ENCODE measurements at places on chromosomes 1 and 21. TPM values are rescaled to one million over a fixed set of nuclear protein-coding genes. Genes with fewer than 3 reads are reported as not detected.
A peak's percentile ranks its signal among the peaks of the same experiment; 100 is the strongest.

Gene NKAIN1
- not detected for total RNA-seq

Gene KLHDC8A
- 0.53 TPM for total RNA-seq

Gene NECTIN4
- 0.08 TPM for total RNA-seq

Gene ALX3
- not detected for total RNA-seq

Gene FCGR3A
- total RNA-seq = 53.7 TPM

Gene CD84
- total RNA-seq = 7.7 TPM

Gene MYBPH
- not detected for total RNA-seq

DNA sequence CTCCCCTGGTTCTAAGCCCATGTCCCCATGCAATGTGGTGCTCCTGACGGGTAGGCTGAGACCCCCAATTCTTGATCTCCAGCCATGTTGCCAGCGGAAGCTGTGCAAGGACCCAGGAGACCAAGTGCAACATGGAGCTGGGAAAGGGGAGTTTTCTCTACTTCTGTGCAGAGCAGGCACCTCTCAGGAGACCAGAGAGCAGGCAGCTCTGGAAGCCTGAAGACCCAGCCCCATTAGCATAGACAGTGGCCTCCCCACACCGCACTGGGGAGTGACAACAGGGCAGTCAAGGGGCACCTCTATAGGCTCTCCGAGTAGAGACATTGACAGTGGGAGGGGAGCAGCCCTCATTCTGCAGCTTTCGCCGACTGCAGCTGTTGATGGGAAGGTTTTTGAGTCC lies 410.2 kb downstream of the MATN1 start:
- DNase-seq = no peak

GRCh38 chr1:90394247-90394646 lies 322.9 kb downstream of the BARHL2 start:
- no peak for DNase-seq

DNA sequence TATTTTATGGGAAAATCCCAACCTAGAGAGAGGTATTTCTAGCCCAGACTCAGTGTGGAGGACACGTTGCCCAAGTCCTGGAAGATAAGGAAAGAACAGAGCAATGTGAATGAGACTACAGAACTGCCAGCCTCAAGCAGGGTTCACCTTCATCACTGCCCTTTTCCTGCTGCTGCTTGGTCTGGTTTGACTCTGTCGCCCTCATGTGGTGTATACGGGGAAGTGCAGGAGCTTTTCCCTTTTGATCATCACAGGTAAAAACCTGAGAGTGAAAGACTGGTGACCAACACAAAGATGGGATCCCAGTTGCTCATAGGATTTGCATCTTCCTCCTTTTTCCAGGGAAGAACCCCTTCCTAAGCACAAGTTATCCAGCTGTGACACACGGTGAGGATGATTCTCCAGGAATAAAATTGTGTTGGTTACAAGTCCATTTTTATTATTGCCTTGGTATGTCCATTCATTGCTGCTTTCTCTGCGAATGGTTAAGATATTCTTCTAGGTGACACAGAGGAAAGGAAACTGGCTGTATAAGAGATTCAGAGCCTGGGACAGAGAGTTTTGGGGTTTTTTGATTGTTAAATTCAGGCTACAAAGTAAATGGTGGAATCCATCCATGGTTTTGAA lies 89.5 kb upstream of the CD53 start:
- DNase-seq = peak; percentile 34

GRCh38 chr21:44737706-44738354 lies 26.5 kb upstream of the TSPEAR start:
- no peak for DNase-seq

- DNase-seq = no peak
Measured at GRCh38 chr1:91804546-91805023, 81.4 kb downstream of the TGFBR3 start.

DNA sequence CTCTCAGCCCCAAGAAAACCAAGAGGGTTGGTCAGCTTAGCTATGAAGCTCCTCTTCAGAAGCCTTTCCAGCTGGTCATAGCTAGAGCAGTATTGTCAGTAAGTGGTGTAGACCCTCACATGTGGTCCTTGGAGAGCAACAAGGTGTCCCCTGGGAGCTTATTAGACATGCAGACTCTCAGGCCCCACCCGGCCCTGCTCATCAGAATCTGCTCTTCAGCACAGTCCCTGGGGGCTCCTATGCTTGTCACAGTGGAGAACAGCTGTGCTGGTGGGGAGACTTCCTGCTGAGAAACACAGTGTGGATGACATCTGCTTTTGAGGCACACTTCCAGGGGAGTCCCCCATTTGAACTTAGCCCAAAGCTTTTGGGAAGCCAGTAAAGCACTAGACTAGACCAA lies 21.9 kb upstream of the NEK2 start:
- DNase-seq = no peak

- no peak for DNase-seq
Measured at GRCh38 chr1:58809325-58810010, 25.6 kb upstream of the JUN start.

DNA sequence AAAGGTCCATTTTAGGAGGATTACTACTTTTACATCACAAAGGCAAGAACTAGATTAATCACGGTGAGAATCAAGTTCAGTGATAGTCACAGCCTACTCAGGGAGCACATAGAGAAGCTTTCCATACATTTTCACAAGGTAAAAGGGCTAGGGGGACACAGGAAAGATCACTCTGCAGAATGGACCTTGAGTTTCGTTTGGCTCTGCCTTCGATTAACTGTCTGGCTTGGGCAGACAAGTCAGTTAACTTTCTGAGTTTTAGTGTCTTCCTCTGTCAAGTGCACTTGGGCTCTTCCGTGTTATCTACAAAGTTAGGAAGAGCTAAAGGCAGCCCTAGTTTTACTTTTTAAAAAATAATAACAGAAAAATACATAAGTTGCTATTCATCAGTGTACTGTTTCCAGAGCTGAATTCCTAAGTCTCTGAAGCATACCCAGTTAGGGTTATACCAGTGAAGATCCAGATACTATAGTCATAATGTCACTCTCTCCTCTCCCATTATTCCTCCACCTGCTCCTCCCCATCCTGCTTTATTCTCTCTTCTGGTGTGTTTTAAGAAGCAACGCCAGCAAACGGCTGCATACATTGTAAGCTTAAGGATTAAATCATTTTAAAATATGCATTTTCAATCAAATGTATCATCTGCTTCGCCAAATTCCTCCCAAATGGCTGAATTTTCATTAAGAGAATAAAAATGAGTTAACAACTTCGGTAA lies 1.7 kb downstream of the CEP170 start:
- DNase-seq = no peak

DNA sequence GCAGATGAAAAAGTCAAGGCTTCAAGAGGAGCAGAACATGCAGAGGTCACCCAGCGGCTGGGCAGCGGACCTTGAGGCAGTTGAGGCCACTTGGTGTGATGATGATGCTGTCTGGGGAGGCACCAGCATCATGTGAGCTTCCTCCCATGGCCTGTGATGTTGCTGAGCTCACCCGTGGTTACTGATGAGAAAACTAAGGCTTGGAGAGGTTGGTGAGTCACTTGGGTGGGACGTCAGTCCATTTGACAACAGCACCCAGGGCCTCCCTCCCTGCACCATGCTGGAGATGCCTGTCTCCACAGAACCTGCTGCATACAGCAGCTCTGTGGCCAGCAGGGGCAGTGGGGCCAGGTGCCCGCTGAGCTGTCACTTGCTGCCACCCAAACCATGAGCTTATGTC lies 146.8 kb downstream of the NPHP4 start:
- DNase-seq = no peak

DNA sequence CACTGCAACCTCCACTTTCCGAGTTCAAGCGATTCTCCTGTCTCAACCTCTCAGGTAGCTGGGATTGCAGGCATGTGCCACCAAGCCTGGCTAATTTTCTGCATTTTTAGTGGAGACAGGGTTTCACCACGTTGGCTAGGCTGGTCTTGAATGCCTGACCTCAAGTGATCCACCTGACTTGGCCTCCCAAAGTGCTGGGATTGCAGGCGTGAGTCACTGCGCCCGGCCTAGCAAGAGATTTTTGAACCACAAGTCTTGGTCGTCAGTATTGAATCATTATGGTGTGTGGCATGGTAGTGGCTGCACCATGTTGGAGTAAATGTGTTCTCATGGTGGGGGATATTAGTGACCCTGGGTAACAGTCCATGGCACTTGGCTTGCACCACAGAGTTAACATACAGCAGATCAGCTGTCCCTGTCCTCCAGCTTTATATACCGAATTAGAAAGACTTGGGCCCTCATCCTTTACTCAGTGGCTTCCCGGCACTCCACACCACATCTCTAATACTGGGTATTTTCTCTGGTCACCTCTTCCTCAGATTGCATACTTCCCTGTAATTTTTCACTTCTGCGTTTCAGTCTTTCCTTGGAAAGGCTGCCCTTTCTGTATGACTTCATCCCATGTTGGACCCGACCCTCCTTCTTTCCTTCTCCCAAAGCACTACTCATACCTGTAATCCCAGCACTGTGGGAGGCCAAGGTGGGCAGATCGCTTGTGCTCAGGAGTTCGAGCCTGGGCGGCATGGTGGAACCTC lies 25.1 kb downstream of the AK4 start:
- DNase-seq = no peak

DNA sequence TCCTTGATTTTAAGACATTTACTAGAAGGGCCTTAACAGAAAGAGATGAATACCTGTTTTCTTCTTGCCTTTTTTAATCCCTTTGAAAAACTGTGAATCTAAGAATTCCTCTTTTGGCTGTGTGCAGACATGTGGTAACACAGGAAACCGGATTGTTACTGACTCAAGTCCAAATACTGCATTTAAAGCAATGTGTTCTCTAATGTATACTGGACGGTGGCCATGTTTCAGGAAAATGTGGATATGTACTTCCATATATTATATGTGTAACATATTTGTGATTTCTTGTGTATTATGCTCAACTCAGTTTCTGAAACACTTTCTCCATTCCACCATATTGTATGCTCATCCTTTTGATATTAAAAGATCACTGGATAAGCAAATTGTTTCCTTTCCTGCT lies 185.1 kb downstream of the LRRC7 start:
- DNase-seq = no peak

DNA sequence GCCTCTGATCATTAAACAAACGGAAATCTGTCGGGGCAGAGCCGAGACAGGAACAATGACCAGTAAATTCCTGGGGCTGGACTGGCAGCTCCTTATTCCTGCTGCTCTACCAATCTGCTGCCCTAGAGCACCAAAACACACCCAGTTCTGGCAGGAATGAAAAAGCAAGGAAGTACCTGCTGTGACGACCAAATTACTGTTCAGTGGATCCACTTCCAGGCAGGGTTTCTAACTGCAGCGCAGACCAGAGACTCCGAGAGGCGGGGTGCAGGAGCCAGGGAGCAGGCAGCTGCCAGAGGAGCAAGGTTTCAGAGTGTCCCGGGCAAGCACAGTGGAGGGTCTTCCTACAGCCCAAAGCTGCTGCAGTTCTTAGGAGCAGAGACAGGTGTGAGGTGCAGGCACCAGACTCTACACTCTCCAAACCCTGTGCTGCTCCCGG lies 32.4 kb downstream of the KANK4 start:
- no peak for DNase-seq

GRCh38 chr1:1182491-1183220 lies 9.0 kb downstream of the TTLL10 start:
- peak; percentile 27 for DNase-seq

DNA sequence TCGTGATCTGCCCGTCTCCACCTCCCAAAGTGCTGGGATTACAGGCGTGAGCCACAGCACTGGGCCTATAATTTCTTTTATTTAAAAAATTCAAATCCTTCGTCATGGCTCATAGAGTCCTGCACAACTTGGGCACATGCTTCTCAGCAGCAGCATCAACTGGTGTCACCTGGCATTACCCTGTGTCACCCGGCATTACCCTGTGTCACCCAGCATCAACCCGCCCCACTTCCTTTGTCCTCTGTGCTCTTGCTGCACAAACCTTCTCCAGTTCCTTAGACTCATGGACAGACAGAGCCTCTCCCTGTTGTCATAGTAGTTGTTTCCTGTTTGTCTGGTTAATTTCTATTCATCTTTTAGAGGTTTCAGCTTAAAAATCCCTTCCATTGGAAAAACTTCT lies 121.2 kb upstream of the SERBP1 start:
- no peak for DNase-seq

DNA sequence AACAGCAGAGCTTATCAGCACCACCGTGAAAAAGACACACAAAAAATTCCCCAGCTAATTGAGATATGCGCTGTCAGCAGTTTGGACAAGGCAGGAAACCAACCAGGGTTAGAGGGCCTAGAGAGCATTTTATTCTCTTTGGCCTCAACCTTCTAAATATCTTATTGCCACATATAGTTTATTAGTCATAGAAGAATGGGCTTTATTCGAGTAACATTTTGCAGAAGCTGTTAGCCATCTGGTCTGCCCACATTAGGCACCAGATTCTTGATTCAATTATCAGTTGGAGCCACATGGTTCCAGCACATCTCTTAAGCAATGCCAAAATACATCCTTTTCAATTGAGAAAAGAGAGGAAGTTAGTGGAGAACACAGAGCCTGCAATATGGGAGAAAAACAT lies 109.9 kb upstream of the CXADR start:
- DNase-seq = no peak

DNA sequence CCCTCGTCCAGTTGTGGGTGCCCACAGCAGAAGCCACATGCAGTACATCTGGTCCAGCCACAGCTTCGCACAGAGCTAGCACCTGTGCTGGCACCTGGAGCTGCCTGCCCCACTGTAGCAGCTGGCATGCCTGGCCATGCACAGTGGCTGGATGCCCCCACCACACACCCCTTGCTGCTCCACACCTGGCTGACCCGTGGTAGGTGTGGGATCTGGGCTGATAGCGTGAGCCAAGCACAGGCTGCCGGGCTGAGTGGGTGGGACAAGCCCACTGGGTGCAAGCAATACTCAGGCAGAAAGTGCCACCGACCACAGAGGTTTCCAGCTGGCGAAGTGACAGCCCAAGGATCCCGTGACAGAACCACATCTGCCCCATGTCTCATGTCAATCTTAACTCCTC lies 30.6 kb upstream of the BACE2 start:
- DNase-seq = no peak

DNA sequence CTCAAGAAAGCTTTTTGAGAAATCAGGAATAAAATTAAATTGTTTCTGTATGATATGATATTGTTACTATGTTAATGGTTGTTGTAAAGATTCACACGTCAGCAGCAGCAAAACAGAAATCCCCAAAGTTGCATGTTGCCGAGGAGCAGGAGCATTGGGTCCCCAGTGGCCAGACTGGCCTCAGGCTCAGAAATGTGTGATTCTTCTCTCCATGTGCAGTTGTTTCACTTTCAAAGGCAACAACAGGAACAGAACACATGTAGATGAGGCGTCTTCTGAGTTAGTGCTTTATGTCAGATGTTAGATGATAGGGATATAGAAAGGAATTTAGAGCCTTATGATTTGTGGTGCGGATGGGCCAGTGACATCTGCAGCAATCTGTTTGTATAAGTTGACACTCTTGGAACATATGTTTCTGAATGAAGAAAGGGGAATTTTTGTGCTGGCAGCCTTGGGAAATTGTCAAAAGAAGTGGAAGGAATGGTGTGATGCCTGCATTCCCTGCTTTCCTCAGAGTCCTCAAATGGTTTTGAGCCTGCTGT lies 2.1 kb upstream of the TTLL7 start:
- DNase-seq = no peak
